Activated T-helper 1 cell treated with anti-CD3 and anti-CD28 coated beads, Interleukin-2, amount 50 U/mL, for 16 hours (primary cell): ENCODE measurements at places on chromosomes 13 and 19.

DNA sequence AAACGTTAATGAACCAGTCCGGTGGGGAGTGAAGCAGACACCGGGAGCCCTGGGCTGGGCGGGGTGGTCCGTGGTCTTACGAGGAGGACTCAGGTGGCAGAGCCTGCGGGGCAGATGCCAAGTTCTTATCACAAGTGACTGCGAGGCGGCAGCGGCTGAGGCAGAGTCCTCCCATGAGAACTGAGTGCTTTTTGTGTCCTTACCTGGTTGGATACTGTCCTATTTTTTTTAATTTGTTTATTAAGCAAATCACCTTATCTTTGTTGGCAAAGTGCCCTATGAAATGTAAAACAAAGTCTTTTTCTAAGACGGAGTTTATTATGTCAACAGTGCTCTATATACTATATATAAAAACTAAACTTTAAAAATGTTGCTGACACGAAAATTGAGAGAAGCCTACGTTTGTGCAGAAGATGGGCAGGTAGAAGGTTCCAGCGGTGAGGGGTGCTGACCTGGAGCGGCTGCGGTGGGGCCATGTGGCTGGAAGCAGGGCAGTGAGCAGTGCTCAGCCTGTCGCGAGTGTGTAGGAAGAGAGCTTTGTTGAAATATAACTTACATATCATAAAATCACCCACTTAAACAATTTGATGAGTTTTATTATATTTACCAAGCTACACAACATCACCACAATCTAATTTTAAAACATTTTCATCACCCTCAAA is 82.2 kb downstream of the ATP11A start:
- DNase-seq, result no peak

DNA sequence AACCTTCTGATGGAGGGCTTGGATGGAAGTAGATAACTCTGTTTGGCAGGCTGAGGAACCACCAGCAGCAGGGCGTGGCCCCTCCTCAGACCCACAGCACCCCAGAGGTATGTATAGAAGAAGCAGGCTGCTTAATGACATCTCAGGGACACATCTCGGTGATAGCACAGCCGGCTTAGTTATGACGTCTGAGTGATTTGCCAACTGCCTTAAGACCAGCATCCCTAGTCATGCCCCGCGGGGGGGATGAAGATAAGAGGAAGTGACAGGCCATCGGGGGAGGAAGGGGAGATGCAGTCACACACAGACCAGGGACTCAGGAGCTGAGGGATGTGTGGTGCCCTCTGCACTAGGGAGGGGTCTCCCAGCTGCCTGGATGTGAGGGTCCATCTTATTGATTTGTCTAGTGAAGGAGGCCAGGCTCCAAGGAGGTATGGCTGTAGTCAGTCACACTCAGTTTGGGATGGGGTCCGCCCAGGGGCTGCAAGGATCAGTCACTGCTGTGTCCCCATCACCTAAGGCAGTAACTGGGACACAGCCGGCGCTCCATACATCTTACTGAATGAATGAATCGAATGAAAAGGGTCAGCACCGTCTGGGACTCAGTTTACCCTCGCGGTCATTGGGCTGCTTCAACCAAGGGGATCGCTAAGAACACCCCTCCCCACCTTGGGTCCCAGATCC is 19.2 kb upstream of the ERCC1 start:
- DNase-seq, result no peak

- no peak for DNase-seq
These were observed 46.9 kb upstream of the VSTM2B start for GRCh38 chr19:29478578-29479565.

- no peak for DNase-seq
These were observed 21.9 kb upstream of the NCCRP1 start for GRCh38 chr19:39174558-39175544.

GRCh38 chr13:91661692-91662490 is 263.5 kb downstream of the GPC5 start:
- DNase-seq, result no peak

DNA sequence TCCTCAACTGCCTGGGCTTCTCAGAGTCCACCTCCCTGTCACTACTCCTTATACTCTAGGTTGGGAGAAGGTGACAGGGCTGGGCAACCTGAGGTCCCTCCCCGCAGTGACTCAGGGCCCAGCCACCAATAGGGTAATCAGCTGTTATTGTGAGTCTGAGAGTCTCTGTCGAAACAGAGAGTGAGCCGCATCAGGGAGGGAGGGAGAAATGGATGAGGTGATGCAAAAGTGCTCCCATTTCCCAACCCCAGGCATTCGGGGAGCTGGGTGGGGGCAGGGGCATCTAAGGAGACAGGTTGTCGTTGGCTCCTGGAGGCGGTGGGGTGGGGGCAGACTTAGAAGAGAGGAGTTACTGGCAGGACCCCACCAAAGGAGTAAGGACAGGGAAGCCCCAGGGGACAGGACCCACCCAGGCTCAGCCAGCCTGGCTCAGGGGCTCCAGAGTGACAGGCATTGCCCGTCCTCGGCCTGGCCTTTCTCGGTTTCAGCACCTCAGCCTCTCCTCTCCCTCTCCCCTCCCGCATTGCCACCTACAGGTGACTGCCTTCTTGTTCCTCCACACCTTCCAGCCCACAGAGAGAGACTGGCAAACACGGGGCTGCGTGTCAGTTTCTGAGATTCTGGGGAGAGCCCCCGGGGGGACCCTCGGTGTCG is at the start of gene DMKN:
DMKN (minus strand) TSS at position 22 of the 654 bp plus-strand sequence. CDS start 174 bp downstream, outside the sequence.
- DNase-seq, result no peak

GRCh38 chr19:3931041-3931440 is 1.8 kb upstream of the NMRK2 start:
- no peak for DNase-seq

DNA sequence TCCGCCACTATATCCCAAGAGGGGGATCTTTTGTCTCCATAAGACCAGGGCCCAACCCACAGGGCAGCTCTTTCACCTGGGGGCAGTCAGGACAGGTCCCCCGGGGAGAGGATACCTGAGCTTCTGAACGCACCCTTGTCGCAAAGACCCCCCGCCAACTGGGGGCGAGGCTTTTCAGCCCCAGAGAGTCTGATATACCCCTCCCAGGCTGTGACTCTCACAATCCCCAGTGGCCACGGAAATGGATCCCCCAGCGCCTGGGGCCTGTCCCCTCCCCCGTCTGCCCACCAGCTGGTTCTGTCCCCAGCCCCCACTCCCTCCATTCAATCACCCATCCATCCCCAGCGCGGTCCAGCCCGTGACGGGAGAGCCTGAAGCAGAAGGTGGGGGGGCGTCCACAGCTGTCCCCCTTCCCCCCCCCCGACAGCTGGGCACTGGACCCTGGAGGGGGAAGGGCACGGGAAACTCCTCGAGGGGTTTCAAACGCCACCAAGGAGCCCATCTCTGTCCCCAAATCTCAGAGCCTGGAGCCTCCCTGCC is 823 bp downstream of the DOCK6 start:
- DNase-seq, result no peak

- peak; percentile 19 for DNase-seq
These were observed 2.7 kb upstream of the RASAL3 start for GRCh38 chr19:15466851-15467733.

DNA sequence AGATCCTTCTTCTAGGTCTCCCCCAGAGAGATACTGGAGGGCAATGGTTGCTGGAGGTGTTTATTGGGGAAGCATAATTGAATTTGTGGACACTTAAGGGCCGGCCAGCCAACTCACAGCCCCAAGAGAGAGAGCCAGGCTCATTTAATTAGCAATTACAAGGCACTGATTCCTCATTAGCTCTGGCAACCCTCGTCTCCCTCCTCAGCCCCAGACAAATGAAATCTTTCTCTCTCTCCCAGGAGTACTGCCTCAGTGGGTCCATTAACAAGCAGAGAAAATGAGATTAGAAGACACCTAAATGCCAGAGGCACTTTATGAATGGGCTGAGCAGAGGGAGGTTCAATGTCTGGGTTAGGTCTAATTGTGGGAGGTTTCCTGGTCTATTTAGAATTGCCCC is 19.0 kb upstream of the FEM1A start:
- DNase-seq, result no peak

DNA sequence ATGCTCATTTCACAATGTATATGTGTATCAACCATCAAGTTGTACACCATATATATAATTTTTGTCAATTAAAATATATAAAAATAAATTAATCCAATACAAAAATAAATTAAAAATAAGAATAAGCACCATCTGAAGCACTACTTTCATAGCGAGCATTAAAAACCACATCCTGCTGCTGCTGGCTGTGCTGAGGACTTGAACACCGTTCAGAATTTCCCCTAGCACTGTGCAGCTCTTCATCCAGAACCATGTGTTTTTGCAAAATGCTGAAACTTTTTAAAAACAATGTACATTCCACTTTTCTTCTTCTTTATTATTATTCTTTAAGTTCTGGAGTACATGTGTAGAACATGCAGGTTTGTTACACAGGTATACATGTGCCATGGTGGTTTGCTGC is 40.0 kb upstream of the FOXO1 start:
- no peak for DNase-seq

GRCh38 chr19:46413262-46414031 is at the start of gene CCDC8:
TSS of gene CCDC8 (minus strand) at chr19:46413564. CDS start at chr19:46412810, 754 bp downstream.
- DNase-seq, result no peak

DNA sequence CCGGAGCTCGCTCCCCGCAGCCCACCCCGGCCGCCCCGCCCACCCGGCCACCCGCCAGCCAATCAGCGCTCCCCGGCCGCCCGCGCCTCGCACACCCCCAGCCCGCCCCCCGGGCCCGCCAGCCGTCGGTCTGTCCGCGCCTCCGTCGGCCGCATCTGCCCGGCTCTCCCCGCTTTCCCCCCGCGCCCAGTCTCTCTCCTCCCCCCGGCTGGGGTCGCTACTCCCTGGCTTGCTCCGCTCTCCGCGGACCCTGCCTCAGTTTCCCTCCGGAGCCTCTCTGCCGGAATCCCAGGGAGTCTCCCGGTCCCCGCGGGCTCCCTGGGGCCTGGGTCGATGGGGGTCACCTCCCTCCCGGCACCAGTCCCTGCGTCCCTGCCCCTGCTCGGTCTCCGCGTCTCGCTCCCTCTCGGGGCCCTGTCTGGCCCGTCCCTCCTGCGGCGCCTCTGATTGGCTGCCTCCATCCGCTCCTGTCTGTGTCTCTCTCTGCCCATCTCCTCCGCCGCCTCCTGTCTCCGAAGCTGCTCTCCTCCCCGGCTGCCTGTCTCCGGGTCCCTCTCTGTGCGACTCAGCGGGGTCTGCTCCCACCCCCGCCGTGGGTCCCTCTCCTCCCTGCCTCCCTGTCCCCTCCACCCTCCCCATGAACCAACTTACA is 484 bp downstream of the IL11 start:
- DNase-seq, result no peak

DNA sequence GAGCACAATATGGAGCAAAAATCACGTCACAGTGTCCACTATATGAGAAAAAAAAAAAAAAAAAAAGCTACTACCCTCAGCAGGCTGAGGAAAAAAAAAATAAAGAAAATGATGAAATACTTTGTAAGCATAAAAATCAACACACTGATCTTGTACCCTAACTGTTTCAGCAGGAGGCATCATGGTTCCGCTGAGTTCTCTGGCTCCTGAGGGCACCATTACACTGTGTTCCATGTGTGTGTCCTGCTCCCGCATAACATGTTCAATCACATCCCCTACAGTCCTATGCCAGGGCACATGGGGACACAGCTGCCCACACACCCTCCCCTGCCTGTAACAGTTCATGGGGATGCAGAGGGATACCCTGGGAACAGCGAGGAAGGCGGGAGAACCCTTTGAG is 33.5 kb downstream of the DOCK9 start:
- no peak for DNase-seq
